ENCODE measurements at places on chromosomes 7 and 10.

DNA sequence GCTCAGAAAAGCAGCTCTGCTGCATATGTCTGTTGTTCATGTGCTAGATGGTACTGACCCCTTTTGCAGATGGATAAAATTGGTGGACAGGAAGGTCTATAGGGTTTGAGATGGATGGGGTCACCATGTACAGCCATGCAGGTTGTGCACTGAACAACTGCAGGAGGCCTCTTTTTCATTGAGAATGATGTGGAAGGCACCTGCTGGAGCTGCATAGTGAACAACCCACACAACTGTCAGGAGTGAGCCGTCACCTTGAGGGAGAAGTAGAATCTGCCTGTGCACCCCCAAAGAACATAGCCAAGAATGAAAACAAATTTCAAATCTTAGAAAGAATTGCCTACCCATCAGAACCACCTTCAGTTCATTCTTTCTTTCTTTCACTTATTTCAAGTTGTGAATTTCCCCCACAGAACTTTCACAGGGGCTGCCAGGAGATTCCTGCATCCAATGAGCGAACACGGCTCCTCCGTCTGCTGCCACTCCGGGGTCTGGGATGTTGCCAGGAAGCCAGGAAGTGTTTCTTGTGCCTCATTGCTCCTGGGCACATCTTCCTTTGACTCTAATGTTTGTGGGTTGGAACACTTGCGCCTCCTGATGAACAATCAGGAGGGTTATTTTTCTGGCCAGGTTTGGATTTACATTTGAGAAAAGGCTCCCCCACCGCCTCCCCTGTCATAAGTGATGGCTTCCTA, 53.7 kb upstream of the DOCK1 start:
- DNase-seq = no peak

GRCh38 chr7:95906851-95907250, 134.5 kb downstream of the DYNC1I1 start:
- no peak for DNase-seq

DNA sequence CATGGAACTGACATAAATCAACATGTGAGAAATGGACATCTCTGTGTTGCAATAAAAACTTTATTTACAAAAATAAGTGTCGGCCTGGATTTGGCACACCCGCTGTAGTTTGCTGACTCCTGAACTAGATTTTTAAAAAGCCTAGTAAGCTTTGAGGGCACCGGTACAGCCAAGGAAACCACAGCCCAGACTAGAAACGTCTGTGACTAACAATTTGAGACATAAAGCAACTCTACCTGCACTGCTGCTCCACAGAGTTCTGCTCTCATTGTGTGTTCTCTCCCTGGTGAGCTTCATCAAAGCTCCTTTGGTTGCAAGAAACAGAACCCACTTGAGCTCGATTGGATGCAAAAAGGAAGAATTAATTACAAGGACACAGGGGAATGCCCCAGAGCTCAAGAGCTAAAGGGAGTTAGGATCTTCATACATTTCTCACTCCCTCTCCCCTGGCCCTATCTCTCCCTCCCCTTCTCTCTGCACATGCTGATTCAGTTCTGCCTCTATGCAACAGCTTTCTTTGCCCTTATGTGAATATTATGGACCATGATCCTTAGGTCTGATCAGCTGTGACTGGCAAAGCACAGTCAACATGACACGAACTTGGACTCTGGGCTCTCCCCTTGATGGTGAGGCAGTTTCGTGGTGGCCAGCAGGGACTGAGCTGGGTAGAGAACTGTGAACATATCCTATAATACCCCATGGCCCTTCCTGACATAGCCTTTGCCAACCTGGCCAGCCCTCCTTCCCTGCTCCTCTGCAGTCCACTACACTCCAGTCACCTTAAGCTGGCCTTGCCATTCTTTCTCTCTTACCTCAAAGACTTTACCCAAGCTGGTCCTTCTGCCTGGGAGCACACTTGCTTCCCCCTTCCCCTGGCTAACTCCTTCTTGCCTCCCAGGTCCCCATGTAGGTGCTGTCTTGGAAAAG, 77.5 kb upstream of the YAE1 start:
- DNase-seq = no peak

DNA sequence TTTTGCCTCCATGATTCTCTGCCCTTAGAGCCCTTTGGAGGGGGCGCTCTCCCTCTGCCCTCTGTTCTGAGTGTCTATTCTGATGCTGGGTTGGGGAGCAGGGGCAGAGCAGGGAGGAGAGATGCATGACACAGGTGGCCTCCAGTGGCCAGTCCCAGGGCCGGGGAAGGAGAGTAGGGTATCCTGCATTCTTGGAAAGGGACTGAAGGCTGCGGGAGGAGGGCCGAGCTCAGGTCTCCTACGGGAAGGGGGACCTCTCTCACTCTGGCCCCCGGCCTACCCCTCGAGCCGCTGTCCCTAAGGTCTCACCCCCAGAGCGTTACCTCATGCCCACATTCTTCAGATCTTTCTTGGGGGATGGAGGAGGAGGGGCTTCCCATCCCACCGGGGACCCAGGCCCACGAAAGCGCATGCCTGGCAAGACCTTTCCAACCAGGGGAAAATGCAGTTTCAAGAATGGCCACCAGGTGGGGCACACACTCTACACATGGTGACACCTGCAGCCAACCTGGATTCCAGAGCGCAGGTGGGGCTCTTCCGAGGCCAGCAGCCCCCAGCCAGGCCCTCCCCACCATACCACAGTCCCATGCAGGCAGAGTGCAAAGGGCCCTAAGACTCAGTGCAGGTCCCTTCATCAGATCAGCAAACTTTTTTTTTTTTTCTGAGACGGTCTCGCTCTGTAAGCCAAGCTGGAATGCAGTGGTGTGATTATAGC, 86.4 kb downstream of the MYL10 start:
- peak; percentile 47 for DNase-seq

DNA sequence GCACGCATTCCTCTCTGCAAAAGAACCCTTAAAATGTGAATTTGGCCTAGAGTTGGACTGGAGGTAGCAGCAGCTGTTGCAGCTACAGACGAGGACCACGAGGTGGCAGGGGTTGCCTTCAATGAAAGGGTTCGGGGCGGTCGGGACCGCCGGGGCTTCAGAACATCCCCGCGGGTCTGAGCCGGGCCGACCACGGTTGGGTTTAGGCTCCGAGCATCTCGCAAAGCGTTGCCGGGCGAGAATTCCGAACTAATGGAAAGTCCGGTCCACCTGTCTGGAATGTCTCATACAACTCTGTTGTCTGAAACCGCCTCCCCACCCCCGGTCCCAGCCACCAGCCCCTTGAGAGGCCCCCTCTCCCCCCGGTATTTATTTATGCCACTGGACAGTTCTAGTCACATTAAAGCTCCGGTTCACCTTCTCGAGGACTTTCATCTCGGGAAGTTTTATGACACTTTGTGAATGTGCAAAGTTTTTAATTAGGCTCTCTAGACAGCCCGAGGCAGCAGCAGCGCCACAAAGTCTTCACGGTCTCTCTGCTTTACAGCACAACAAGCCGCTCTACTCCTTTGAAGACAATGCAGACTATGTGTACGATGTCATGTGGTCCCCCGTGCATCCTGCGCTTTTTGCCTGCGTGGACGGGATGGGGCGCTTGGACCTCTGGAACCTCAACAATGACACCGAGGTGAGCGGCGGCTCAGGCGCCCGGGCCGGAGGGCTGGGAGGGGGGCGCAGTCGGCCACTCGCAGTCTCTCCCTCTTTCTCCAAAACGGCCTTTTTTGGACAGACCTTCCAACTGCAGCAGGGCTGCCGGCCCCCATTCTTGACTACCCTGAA, 246.2 kb downstream of the SLC25A13 start:
- peak; percentile 28 for DNase-seq

Measured in stimulated activated CD8-positive, alpha-beta memory T cell treated with anti-CD3 and anti-CD28 coated beads, Interleukin-7, amount 100 ng/mL, for 1 hour (primary cell).